ENCODE measurements at places on chromosomes 4 and X.

DNA sequence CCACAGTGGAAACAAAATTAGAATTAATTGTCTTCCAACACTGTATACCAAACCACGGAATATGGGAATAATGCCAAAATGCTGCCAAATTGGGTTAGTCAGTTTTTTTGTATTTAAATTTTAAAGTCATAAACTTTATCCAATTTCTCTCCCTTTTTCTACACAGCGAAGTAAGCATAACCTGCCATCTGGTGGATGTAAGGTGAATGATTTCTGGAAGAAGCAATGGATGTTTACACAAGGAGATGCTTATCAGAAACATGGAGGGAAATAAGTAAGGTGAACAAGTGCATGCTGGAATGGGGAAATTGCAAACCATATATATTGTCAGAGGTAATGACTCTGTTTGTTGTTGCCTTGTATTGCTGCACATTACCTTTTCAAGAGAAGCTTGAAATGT lies 691.9 kb downstream of the TECRL start:
- no peak for DNase-seq

GRCh38 chr4:176566769-176567168 lies 226.0 kb downstream of the VEGFC start:
- DNase-seq: no peak

DNA sequence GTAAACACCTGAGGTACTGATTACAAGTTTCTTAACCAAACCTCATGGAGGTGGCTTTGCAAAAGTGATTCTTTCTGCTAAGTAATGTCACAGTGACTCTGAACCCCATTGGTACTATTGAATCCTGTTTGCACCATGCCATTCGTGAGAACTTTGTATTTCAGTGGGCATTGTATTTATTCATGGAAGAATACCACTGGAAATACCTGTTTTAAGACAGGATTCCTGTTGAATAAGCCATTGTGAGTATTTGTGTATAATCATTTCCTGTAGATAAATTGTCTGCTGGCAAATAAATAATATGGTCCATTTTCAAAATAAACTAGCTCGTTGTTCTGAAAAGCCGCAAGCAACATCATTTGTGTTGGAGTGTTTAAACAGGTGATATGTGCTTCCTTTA lies 136.4 kb upstream of the GUCY1A1 start:
- DNase-seq: no peak

GRCh38 chr4:113090954-113091353 lies 41.5 kb downstream of the ANK2 start:
- DNase-seq: no peak

- no peak for DNase-seq
Observed at GRCh38 chr4:182240161-182241130, 2.8 kb upstream of the TENM3 start.

GRCh38 chr4:102546635-102547034 lies 45.5 kb downstream of the NFKB1 start:
- no peak for DNase-seq

Measured in activated CD8-positive, alpha-beta memory T cell treated with anti-CD3 and anti-CD28 coated beads, Interleukin-2, amount 50 U/mL, for 48 hours (primary cell).